ENCODE measurements at places on chromosomes 7 and 10.

- no peak for DNase-seq
Observed at GRCh38 chr7:100975371-100975821, 6.0 kb downstream of the MUC12 start.

GRCh38 chr10:79270466-79271246, 76.6 kb upstream of the PPIF start:
- DNase-seq, result peak; percentile 50

- DNase-seq, result no peak
Observed at GRCh38 chr10:115402699-115403098, 309.5 kb downstream of the ATRNL1 start.

DNA sequence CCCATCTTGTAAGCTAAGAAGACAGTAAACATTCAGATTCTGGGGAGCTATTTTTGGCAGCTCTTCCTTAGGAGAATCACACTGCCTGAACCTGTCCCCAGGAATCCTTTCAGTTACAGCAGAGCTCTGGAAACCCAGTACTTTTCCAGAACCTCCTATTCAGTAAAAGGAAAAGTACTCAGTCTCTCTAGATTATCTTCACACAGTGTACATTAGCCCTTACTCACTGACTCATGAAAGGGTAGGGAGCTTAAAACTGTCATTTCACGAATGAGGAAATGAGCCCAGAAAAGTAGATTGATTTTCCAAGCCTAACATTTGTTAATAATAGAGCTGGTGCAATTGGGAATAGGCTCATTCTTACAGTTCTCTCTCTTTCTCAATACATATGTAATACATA, 3.9 kb upstream of the CNNM1 start:
- DNase-seq, result peak; percentile 17

- no peak for DNase-seq
Observed at GRCh38 chr7:111145472-111145871, 54.5 kb downstream of the LRRN3 start.

DNA sequence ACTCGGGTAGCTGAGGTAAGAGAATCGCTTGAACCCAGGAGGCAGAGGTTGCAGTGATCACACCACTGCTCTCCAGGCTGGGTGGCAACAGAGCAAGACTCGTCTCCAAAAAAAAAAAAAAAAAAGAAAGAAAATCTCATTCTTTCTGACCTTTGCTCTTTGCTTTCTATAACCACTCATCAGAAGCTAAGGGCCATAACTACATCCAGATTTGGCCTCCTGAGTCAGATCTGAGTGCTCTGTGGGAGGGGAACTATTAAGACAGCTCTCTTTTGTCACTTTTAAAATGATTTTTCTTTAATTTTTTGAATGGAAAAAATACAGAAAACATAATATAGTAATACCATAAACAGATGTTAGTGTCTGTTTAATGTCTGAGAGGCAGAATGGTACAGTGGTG, 210.1 kb downstream of the KIAA1217 start:
- DNase-seq, result no peak

DNA sequence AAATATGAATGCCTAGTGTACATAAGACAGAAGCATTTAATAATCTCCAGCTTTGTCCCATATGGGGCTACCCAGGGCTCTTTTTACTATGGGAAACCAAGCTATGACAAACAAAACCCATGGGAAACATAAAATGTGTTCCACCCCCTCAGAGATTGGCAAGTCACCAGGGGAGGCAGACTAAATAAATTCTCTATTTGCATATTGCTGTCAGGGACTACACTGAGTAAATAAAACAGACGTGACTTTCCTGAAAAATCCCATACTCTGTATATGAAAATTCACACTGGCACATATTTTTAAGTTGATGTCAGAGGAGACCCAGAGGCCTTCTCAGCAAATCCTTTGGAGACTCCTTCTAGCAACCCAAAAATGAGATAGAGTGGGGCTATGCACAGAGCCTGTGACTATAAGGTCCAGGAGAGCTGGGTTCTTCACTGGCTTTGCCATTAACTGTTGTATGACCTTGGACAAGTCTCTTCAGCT, 44.0 kb upstream of the HPSE2 start:
- DNase-seq, result no peak

DNA sequence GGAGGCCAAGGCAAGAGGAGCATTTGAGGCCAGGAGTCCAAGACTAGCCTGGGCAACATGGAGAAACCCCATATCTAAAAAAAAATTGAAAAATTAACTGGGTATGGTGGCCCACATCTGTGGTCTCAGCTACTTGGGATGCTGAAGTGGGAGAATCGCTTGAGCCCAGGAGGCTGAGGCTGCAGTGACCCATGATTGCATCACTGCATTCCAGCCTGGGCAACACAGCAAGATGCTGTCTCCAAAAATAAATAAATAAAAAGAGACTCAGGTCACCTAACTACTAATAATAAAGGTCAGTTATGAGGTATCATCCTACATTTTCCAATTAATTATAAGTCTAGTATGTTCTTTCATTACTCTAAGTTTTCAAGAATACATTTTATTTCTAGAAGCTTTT, 20.6 kb downstream of the CABCOCO1 start:
- DNase-seq, result no peak

GRCh38 chr7:23545493-23545892, 13.7 kb upstream of the TRA2A start:
- no peak for DNase-seq

GRCh38 chr10:132297526-132297925, 10.2 kb downstream of the STK32C start:
- DNase-seq, result no peak

DNA sequence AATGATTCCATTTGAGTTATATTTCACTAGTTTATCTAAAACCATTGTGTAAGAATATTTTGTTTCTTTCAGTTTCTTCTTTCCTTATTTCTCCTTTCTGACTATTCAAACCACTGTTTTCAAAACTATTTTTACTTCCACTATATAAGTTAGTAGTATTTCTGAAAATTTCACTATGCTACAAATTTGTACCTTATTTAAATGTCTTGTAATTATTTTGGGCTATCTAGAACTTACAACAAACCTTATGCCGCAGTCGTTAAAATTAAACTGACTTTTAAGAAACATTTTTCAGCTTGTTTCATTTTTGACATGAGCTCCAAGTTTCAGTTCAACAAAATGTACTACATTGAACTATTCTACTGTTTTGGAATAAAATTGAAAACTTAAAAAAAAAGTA, 1.8 kb downstream of the TFEC start:
- DNase-seq, result no peak

- DNase-seq, result no peak
Observed at GRCh38 chr10:10526846-10527245, 490.8 kb upstream of the CELF2 start.

DNA sequence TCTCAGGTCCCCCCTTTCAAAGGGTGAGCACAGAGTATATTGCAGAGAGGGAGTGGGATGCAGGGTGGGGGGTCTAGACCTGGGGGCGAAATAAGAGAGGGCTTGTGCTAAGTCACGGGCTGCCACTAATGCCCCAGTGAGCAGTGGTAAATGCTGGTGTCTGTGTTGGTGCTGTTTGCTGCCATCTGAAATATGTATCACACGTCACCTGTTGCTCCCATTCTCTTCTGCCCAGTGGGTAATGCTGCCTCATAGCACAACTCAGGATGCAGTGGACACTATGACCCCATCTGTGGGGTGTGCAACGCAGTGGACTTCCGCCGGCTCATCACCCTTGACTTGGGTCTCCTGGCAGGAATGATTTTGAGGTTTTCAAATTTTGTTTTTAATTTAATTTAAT, 2.6 kb downstream of the STOX1 start:
- no peak for DNase-seq

- no peak for DNase-seq
Observed at GRCh38 chr7:154343778-154344412, 291.7 kb downstream of the DPP6 start.

GRCh38 chr7:117929237-117929636, 56.0 kb upstream of the CTTNBP2 start:
- DNase-seq, result no peak

DNA sequence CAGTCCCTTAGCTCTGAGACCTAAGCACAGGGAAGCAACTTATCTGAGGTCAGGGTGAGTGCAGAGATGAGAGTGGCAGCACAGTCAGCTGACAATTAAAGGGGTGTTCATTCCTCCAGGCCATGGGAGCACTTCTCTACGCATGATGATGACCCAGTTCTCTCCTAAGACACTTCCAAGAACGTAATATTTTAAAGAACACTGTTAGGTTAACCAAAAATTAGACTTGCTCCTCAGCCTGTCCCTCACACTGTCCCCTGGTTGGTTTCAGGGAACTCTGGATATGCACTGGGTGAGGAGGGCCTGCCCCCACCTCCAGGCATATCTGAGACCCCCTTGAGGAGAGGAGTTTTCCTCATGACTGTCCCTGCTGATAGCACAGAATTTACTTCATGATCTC, 767.5 kb downstream of the GRID1 start:
- no peak for DNase-seq

- DNase-seq, result no peak
Observed at GRCh38 chr7:128063088-128063487, 31.9 kb upstream of the LRRC4 start.

DNA sequence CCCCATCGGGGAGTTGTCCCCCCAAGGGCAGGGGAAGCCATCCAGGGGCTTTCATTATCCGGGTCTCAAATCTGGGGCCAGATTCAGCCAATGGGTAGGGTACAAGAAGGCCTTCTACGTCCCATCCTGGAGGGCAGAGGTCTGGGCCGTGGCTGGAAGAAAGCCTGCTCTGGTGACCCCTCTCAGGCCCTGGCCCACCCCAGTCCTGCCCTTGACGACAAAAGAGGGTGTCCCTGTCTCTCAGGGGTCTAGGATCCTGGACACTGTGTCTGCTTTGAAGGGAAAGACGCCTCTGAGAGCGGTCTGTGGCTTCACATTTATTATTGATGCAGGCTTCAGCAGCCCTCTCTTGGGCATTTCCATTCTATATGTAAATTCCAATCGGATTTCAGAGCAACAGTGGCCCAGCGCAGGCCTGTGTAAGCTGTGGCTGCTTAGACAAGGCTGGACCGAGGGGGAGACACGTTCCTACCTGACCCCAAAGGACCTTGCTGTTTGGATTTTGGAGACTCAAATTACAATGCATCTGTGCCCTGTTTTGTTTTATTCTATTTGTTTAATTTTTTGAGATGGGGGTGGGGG, 83.2 kb upstream of the BAIAP2L1 start:
- no peak for DNase-seq

DNA sequence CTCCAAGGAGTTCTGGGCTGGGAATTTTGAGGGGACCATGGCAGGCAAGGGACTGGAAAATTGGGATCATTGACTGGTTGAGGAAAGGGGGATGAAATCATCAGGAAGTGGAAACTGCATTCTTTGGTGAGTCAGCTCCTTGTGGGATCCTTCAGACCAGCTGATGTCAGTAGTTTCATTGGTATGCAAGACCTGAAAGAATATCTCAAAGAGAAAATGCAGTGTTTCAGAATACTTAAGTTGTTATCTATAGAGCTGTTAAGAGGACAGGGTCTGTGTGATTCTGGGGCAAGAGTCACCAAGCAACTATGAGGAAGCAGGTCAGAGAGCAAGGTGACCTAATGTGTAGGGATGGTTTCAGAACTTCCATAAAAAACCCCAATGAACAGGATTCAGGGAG, 595.9 kb upstream of the AUTS2 start:
- DNase-seq, result no peak

DNA sequence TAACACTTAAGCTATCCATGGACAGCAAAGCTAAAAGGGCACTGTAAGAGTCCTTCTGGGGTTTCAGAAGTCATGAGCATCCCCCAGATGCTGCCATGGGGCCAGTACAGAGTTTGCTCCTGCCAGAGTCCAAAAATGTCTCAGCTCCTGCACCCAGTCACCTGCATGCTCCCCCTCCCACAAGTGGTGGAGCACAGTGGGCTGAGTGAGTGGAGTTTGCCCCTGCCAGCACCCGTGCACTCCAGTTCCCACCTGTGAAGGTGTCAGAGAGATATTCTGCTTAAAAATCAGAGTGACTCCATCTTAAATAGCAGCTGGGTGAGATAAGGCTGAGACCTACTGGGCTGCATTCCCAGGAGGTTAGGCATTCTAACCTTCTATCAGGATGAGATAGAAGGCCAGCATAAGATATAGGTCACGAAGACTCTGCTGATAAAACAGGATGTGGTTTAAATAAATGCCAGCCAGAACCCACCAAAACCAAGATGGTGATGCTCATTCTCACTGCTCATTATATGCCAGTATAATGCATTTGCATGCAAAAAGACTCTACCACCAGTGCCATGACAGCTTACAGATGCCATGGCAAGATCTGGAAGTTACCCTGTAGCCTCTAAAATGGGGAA, 140.1 kb upstream of the ZNF92 start:
- DNase-seq, result no peak

DNA sequence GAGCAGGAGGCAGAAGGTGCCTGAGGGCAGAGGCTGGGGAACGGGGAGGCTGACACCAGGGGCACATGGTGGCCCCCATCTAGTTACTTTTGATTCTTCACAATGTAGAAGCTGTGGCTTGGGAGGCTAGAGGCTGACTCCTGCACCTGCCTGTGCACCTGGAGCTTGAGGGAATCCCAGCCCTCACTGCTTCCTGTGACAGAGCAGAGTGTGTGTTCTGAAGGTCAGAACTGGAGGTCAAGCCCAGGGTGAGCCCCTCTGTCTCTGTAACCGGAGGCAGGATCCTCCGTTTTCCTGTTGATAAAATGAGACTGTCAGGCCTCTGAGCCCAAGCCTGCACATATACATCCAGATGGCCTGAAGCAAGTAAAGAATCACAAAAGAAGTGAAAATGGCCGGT, 124.8 kb downstream of the ACTR3B start:
- no peak for DNase-seq

Data from pons (tissue), 1 donor.